Pons (tissue), 1 donor: ENCODE measurements at places on chromosomes 2 and 18.
A peak's percentile ranks its signal among the peaks of the same experiment; 100 is the strongest.

DNA sequence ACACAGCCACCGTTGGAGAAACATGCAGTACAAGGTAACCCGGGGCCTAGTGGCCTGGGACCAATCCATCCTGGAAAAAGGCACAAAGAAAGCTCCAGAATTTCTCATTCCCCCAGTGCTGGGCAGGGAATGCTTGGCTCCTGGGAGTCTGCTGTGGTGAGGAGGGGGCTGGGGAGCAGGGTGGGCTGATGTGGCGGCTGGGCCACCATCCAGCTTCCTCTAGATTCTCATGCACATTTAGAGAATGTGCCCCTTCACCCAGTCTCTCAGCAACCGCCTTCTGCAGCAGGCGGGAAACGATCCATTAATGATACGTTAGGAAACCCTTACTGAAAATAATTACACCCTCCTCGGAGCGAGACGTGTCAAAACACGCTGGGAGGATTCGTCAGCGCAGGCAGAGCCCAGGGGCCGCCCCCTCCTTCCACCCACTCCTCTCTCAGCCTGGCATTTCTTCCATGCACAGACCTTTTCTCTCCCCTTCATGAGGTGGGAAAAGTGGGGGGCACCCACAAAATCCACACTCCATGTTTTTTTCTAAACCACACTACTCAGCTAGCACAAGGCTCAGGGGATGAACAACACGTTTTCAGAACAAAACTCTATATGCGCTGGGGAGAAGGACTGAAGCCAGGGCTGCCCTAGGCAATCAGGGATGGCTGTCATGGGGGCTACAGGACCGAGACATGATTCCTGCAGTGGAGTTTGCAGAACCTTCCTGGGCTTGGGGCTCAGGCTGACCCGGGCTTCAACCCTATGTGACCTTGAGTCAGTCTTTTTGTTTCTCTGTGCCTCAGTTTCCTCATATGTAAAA is 56.1 kb upstream of the SMAD7 start:
- DNase-seq, result no peak

DNA sequence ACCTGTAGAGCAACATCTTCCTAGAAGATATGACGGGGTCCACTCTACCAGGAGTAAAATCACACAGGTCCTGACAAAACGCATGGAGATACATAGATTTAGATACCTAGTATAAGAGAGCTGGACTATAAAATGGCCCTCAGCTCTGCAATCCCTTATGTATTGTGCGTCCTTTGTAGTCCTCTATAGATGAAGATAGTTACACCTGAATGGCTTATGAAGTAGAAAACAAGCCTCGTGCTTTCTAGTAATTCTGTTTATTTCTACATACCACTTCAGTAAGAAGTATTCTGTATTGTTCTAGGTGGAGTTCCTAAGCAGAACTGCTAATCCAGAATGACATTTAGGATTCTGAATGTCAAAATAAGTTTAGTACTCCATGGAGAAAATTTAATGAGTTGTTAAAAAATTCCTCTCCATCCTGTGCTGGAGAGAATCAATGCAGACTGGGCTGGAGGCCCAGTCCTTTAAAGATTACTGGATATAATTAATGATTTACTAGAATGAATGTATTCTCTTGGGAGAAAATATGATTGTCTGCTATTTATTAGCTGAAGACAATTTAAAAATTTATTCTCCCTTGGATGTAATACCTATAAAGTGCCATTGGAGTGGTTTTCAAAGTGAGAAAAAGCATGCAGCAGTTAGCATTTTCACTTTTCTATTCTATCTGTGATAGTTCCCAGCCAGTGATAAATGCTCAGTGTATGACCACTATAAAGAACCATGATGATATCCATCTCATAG is 147.3 kb upstream of the UNC80 start:
- DNase-seq, result no peak

- DNase-seq, result peak; percentile 67
These were observed 231.2 kb upstream of the RAB6C start for GRCh38 chr2:129748250-129748649.

GRCh38 chr2:190929919-190930318 is 49.3 kb downstream of the GLS start:
- no peak for DNase-seq

- no peak for DNase-seq
These were observed 135.3 kb downstream of the SLC8A1 start for GRCh38 chr2:40316620-40317019.

- peak; percentile 76 for DNase-seq
These were observed 132.9 kb downstream of the SOCS6 start for GRCh38 chr18:70421471-70422390.
